ENCODE measurements at places on chromosomes 16 and 17. TPM values are rescaled to one million over a fixed set of nuclear protein-coding genes. Genes with fewer than 3 reads are reported as not detected.

GRCh38 chr16:31265329-31266245 lies 5.8 kb downstream of the ITGAM start:
- DNase-seq, result no peak

GRCh38 chr17:16889088-16889465 lies 82.8 kb downstream of the TNFRSF13B start:
- DNase-seq, result no peak

- peak; percentile 99 for DNase-seq
Measured at GRCh38 chr16:2429034-2429770, at the start of gene CCNF. CCNF (plus strand) TSS chr16:2429447; CDS start chr16:2429482, 35 bp downstream.

GRCh38 chr17:7886227-7887037 lies 2.2 kb upstream of the CHD3 start:
- DNase-seq, result peak; percentile 71

DNA sequence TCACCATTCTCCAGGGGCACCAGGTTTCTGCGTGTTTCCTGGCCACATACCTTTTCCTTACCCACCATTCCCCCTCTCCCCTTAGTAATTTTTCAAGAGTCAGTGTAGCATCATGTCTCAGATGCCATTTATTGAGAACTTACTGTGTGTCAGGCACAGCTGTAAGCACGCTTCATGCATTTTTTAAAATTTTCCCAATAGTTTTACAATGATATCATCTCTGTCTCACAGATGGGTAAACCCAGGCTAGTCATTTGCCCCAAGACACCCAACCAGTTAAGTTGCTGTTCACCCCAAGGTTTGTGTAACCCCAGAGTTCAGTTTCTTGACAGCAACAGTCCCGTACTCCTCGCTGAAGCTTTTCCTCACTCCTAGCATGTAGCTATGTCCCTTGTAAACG lies 56.4 kb upstream of the IRX3 start:
- no peak for DNase-seq

DNA sequence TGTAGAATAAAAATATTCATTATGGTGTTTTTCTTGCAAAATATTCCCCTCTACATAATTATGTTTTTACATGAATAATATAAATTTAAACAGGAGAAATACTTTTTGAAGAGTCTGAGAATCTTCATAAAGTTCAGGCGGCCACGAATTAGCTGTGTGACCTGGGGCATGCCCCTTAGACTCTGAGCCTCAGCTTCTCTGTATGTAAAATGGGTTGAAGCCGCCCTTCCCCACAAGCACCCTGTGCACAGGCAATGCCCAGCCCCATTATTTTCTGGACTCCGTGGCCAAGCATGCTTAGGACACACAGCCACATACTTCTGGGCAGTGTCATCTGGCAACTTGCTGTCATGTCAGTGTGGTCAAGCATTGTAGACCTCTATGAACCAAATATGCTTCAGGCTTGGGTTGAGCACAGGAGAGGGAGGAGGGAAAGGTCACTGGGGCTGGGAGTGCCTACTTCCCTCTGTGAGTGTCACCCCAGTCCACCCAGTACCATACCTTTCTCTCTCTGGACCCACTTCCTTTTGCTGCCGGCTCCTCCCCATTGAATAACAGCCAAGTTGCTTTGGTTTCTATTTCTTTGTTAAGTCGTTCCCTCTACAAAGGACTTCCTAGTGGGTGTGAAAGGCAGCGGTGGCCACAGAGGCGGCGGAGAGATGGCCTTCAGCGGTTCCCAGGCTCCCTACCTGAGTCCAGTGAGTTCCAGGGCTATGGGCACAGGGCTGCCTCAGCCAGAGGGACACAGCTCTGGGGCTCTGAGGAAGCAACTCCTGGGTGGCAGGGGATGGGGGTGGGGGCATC lies at the start of gene LGALS9:
TSS of gene LGALS9 (plus strand) at position 582 of the 804 bp plus-strand sequence. CDS start at position 660, 78 bp downstream.
- DNase-seq, result no peak

GRCh38 chr17:66474806-66475497 lies 172.5 kb downstream of the PRKCA start:
- DNase-seq, result no peak

DNA sequence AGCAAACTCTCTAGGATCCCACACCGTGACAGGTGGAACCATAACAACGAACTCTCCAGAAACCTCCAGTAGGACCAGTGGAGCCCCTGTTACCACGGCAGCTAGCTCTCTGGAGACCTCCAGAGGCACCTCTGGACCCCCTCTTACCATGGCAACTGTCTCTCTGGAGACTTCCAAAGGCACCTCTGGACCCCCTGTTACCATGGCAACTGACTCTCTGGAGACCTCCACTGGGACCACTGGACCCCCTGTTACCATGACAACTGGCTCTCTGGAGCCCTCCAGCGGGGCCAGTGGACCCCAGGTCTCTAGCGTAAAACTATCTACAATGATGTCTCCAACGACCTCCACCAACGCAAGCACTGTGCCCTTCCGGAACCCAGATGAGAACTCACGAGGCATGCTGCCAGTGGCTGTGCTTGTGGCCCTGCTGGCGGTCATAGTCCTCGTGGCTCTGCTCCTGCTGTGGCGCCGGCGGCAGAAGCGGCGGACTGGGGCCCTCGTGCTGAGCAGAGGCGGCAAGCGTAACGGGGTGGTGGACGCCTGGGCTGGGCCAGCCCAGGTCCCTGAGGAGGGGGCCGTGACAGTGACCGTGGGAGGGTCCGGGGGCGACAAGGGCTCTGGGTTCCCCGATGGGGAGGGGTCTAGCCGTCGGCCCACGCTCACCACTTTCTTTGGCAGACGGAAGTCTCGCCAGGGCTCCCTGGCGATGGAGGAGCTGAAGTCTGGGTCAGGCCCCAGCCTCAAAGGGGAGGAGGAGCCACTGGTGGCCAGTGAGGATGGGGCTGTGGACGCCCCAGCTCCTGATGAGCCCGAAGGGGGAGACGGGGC lies 1.3 kb downstream of the SPN start:
- peak; percentile 75 for DNase-seq

GRCh38 chr17:69466905-69467667 lies 52.6 kb downstream of the MAP2K6 start:
- no peak for DNase-seq

- DNase-seq, result no peak
Measured at GRCh38 chr16:12403746-12404658, 399.7 kb downstream of the CPPED1 start.

DNA sequence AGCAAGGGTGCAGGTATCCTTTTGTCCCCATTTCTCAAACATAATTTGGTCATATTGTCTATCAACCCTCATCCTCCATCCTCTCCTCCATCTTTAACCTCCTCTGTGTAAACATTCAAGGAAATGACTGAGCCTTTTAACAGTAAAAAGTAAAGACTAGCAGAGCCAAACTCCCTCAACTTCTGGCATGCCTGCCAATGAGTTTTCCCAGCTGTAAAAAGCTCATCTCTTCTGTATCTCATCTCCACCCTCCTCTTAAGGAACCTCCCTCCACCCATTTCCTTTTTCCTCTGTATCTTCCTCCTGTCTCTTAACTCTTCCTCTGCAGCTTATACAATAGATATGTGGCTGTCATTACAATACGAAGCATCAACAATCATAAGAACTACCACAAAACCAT lies 76.9 kb upstream of the PSMD7 start:
- no peak for DNase-seq

DNA sequence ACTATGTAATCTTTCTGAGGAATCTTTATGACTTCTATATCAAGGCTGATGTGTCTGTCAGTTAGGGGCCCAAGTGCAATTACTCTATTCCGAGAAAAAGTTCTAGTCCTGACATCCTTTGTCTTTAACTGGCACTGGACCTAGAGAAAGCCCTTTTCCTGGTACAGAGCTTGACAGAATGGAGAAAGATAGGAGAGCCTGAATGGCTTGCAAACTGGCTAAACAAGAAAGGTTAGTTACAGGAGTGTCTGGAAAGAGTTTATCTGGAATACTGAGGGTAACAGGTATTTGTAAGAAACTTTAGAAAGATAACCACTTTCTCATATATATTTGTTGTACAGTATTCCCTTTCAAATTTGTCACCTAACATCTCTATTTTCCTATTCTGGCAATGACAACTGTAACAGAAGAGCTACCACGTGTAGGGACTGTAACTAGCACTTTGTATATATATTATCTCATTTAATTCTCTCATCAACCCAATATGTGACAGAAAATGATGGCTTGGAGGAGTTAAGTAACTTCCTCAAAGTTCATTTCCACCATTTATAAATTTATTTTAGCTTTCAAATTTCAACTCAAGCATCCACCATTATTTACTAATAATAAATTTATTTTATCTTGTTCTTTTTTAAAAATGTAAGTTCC lies 97.4 kb upstream of the C17orf78 start:
- no peak for DNase-seq

DNA sequence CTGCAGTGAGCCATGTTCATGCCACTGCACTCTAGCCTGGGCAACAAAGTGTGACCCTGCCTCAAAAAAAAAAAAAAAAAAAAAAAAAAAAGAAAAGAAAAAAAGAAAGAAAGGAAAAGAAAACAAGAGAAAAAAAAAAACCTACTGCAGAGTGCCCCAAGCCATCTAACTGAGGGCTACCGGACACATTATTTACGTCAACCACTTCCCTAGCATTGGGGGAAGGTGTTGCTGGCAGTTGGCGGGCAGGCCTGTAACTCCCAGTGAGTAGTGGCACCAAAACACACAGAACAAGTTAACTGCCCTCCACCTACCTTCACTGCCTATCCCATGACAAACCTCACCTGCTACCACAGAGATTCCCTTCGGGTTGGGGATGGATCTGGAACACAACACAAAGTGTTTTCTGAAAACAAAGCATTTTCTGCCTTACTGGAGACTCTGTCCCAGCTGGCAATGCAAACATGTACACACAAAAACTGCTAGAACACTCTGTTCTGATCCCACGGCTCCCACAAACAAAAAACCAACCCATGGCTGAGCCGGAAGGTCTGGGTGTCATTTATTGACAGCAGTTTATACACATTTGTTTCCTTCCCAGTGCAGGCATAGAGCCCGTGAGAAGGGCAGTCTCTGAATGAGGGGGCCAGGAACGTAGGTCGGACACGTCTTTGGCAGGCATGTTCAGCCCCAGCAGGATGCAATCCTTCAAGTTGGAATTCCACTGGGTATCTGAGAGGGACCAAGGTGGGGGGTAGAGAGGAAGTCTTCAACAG lies 11.0 kb downstream of the PHB1 start:
- no peak for DNase-seq

DNA sequence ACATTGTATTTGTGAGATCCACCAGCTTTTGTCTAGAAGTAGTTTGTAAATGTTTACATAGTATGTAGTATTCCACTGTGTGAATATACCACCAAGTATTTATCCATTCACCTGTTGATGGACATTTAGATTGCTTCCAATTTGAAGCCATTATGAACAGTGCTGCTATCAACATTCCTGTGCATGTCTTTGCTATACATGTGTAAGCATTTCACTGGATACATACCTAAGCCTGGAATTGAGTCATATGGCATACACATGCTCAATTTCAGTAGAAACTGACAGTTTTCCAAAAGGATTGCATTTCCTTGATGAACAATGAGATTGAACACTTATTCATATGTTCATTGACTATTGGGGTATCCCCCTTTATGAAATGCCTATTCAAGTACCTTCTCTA lies 540.6 kb upstream of the SOX9 start:
- DNase-seq, result no peak

GRCh38 chr17:40313668-40314583 lies 4.9 kb downstream of the RARA start:
- no peak for DNase-seq

DNA sequence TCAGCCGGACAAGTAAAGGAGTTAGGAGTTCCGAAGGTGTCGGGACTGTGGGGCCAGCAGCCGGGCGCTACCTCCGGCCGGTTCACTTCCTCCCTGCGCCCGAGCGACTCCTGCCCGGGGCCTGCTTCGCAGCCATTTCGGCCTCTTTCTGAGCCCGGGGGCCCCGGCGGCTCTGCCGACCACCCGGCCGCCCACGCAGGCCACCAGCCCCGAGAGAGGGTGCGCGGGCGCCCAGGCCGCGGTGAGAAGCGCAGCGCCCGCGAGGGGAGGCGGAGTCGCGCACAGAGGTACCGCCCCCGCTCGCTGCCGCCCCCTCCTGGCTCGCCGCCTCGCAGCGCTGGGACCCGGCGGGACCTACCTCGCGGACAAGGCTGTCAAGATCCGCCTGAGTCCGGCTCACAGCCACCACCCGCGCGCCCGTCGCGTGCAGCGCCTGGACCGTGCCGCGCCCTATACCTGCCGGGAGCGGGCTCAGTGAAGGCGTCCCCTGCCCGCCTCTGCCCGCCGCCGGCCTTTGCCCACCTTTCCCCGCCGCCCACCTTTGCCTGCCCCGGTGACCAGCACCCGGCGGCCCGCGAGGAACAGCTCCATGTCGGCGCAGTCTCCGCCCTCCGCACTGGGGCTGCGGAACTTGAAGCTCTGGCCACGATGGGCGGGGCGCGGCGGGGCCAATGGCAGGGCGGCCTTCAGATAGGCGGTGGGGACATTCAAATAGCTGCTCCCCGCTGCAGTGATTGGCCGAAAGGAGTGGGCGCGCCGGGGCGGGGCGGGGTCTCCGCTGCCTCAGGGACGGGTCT lies at the start of gene DCXR:
TSS of gene DCXR (minus strand) at position 606 of the 797 bp plus-strand sequence. CDS start at position 591, 15 bp downstream.
- peak; percentile 99 for DNase-seq

GRCh38 chr17:76440751-76441362 lies 12.1 kb downstream of the UBE2O start:
- DNase-seq, result no peak

DNA sequence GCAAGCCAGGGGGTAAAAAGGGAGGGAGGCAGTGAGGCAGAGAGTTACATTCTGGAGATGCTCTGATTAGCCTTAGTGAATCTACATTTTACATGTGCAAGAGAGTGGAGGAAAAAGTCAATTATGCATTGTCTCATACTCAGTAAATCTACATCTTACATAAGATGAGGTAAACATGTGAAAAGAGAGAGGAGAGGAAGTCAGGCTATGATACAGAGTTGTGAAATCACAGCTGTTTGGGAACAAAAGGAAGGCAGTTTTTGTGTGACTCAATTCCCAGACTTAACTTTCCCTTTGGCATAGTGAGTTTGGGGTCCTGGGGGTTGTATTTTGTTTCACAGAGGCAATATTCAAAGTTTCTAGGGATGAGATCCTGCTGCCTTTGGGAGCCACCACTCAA lies 67.8 kb downstream of the GP2 start:
- no peak for DNase-seq

DNA sequence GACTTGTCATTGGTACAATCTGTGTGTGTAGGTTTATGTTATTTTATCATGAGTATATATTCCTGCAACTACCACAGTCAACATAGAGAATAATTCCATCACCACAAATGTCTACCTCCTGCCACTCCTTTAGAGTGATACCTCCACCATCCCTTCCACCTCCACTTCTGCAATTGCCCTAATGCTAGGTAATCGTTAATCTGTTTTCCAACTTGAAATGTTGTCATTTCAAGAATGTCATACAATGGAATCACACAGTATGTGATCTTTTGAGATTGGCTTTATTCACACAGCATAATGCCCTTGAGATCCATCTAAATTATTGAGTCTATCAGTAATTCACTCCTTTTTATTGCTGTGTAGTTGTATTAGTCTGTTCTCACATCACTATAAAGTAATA lies 414.8 kb upstream of the C16orf82 start:
- DNase-seq, result no peak

GRCh38 chr16:7946142-7946541 lies 613.5 kb downstream of the RBFOX1 start:
- DNase-seq, result no peak

GRCh38 chr16:27980076-27980775 lies 83.3 kb downstream of the GSG1L start:
- no peak for DNase-seq

- DNase-seq, result no peak
Measured at GRCh38 chr16:68923116-68923515, 79.8 kb downstream of the TANGO6 start.

The AOC3 gene
- total RNA-seq, result 15.1 TPM

The TRIM47 gene
- 39.4 TPM for total RNA-seq

The NPIPA3 gene
- total RNA-seq, result 1.4 TPM

The FHOD1 gene
- 15.3 TPM for total RNA-seq

The GJD3 gene
- total RNA-seq, result 0.92 TPM

The KRT12 gene
- not detected for total RNA-seq

The CYGB gene
- 38.2 TPM for total RNA-seq

The PLLP gene
- total RNA-seq, result 3.4 TPM

The ZNF286A gene
- 8.7 TPM for total RNA-seq
